ENCODE measurements at places on chromosomes 11 and 22.
A peak's percentile ranks its signal among the peaks of the same experiment; 100 is the strongest.

DNA sequence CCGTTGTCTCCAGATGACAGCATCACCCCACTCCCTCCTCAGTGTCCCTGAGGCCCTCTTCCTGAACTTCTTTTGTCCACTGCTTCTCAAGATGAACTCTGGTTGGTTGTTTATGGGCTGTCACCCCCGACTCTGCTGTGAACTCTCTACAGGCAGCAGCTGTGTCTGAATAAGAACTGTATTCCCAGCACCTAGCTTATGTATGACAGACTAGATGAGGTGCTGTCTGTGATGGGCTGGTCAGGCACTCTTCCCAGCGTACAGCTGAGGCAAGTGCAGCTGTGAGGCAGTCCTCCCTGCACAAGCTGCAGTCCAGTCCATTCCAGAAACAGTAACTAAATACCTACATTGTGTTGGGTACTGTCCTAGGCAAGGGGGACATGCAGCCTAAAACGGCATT, 111.4 kb upstream of the PITPNB start:
- no peak for DNase-seq

GRCh38 chr11:73192272-73192671, 25.8 kb upstream of the P2RY2 start:
- DNase-seq = no peak

- DNase-seq = peak; percentile 21
Measured at GRCh38 chr11:60970369-60970774, 1.1 kb upstream of the CD6 start.

GRCh38 chr11:16126362-16126761, 230.0 kb downstream of the SOX6 start:
- no peak for DNase-seq

GRCh38 chr11:86191874-86192273, 52.7 kb upstream of the EED start:
- no peak for DNase-seq

GRCh38 chr11:66328031-66328301, 8.3 kb downstream of the RIN1 start:
- no peak for DNase-seq

DNA sequence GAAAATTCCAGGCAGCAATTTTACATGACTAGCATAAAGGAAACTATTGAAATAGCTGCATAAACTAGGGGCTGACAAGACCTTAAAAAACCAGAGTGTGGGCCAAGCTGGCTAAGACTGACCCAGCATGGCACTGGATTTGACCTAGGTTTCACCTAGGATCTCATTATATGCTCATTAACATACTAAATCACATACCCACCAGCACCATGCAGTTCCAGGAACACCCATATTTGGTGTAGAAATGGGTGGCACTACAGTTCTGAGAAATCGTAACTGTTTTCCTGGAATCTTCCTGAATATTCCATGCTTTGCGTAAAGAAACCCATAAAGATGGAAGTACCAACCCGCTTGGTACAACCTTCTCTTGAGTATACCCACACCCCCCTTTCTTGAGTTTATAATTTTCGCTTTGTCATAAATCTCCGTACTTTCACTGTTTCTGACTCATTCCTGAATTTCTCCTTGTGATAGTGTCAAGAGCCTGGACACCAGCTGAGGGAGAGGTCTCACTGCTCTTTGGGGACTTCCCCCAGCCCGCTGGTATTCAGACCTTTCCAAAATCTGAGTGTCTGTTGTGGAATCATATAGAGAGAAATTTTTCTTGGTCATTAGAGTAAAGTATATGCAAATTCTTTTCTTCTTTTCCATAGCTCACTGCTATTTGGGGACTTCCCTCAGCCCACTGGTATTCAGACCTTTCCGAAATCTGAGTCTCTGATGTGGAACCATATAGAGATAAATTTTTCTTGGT, 55.1 kb downstream of the MTMR3 start:
- DNase-seq = no peak

DNA sequence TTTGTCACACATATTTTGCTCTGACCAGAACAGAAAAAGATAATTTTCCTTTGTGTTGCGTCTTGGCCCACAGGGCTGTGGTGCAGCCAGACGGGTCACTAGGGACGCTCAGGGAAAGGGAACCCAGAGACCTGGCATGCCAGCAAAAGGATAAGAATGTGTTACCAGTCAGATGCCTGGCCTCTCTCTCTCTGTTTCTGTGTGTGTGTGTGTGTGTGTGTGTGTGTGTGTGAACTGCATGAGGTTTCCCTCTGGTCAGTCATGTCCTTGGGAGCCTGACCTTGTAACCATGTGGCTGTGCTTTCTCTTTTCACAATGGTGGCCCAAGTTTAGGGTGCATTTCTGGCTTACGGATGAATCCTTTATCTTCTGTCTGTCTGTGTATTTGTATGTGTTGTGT, 25.4 kb downstream of the CCKBR start:
- DNase-seq = no peak

DNA sequence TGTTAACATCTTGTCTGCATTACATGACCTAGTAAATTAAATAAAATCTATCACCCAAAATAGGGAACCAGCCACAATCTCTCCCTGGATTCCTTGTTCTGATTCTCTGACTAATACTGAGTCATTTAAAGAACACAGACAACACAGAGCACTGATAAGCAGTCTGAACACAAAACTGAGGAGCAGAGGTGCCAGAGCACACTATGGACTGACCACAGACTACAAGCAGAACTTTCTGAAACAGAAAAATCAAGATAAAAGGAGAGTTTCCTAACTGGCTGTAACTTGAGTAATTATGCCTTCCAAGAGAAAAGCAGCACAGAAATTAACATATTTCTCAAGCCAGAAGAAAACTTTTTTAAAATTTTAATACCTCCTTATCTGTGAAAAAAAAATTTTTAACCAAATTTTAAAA, 128.8 kb downstream of the SGSM3 start:
- DNase-seq = peak; percentile 98

DNA sequence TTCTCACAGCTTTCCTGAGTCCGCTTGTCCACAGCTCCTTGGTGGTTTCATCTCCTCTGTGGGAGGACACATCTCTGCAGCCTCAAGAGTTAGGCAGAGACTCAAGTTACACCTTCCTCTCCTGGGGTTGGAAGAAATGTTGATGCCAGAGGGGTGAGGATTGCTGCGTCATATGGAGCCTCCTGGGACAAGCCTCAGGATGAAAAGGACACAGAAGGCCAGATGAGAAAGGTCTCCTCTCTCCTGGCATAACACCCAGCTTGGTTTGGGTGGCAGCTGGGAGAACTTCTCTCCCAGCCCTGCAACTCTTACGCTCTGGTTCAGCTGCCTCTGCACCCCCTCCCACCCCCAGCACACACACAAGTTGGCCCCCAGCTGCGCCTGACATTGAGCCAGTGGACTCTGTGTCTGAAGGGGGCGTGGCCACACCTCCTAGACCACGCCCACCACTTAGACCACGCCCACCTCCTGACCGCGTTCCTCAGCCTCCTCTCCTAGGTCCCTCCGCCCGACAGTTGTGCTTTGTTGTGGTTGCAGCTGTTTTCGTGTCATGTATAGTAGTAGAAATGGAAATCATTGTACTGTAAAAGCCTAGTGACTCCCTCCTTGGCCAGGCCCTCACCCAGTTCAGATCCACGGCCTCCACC, 11.7 kb downstream of the RASD2 start:
- DNase-seq = peak; percentile 73

- peak; percentile 38 for DNase-seq
Measured at GRCh38 chr11:46361283-46362155, 14.3 kb downstream of the DGKZ start.

GRCh38 chr22:44143105-44143474, 37.6 kb upstream of the PARVG start:
- no peak for DNase-seq

DNA sequence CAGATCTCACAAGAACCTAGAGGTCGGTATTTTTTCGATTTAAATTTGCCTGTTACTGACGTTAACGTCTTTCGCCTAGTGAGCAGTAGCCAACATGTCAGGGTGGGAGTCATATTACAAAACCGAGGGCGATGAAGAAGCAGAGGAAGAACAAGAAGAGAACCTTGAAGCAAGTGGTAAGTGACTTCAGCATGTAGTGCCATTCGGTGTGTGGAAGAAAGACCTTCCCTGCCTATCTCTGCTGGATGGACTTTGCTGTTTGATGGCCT, 750 bp downstream of the XRCC6 start:
- DNase-seq = no peak

GRCh38 chr11:43576803-43577521, 103.6 kb upstream of the HSD17B12 start:
- peak; percentile 41 for DNase-seq

DNA sequence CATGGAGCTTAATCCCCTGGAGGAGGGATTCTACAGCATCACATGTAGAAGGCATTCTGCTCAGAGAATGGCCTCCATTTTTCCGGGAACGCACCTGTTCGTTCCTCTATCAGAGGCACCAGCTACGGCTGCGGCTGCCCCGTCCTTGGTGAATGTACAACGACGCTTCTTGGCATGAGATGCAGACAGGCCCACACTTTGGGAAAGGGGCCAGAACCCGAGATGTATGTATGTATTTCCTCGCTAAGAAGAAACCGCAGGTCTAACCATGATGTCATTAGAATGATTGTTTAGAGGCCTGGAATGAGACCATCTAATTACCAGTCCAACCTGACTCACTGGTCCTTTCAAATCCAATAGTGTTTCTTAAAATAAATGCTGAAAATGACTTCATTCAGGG, 1293.4 kb downstream of the TBC1D22A start:
- no peak for DNase-seq

DNA sequence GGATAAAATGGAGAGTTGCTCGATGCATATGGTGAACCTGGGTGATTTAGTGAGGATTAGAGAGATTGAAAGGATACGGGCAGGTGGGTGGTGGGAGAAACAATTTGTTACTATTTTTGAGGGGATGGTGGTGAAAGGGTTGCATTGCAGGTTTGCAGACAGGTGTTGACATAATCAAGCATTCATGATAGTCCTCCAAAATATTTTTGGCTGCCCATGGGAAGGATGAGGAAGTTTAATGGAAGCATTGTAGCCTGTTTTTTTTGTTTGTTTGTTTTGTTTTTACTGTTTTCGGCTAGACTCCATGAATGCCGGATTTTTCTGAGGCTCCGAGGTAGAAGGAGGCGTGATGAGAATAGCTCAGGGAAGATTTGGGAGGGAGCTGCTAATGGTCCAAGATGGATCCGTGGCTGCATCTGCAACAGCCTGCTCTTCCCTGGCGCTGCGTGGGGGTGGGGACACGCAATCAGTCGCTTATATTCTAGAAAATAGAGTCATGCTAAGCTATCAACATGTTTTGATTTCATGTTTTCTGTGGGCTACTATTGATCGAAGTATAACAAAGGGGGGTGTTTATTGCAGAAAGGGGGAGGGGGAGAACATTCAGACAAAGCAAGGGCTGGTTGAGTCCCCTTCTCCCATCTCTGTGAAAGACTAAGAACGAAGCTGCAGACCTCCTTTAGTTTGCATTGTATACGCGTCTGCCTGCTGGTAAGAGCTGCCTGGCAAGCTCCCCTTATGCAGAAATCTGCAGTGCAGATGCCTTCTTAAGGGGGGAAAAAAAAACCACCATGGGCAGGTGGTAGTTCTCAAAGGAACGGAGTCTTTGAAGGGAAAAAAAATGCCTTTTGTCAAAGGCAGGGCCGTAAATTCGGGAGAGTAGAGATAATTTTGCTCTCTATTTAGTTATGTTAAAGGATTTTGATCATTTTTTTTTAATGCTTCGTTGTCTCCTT, 1.0 kb downstream of the RTN3 start:
- no peak for DNase-seq

- DNase-seq = peak; percentile 96
Measured at GRCh38 chr11:8917157-8917825, 6.3 kb downstream of the AKIP1 start.

- DNase-seq = no peak
Measured at GRCh38 chr11:25691959-25692358, 640.0 kb upstream of the ANO3 start.

GRCh38 chr11:120241277-120241676, 1.3 kb downstream of the POU2F3 start:
- no peak for DNase-seq

- no peak for DNase-seq
Measured at GRCh38 chr11:34594603-34595002, 26.3 kb upstream of the EHF start.

GRCh38 chr11:102451681-102452460, 694 bp downstream of the TMEM123 start:
- DNase-seq = no peak

- no peak for DNase-seq
Measured at GRCh38 chr11:69487391-69487790, 5.9 kb downstream of the LINC01488 start.

- DNase-seq = peak; percentile 64
Measured at GRCh38 chr11:88849368-88849767, 216.4 kb downstream of the GRM5 start.

DNA sequence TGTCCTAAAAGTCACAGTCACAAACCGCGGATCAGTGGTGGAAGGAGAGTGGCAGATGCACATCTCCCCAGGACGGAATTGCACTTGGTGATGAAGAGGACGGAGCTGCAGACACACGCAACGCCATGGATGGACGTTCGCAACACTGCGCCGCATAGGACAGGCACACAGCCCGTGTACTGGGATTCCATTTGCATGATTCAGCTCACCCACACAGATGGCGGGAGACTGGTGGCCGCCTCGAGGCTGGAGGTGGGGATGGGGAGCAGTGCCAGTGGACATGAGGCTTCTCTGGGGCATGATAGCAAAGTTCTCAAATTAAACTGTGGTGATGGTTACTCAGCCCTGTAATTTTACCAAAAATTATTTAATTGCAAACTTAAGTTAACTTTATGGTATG, 37.4 kb downstream of the DUSP8 start:
- no peak for DNase-seq

GRCh38 chr11:36010010-36010740, 66.3 kb downstream of the LDLRAD3 start:
- peak; percentile 55 for DNase-seq

GRCh38 chr11:34986883-34987520, 70.6 kb downstream of the PDHX start:
- no peak for DNase-seq

All from fibroblast of upper back skin (primary cell).